ENCODE measurements at places on chromosomes 2 and 18.

GRCh38 chr18:61967252-61967891 is 74.6 kb upstream of the RNF152 start:
- DNase-seq, result no peak

DNA sequence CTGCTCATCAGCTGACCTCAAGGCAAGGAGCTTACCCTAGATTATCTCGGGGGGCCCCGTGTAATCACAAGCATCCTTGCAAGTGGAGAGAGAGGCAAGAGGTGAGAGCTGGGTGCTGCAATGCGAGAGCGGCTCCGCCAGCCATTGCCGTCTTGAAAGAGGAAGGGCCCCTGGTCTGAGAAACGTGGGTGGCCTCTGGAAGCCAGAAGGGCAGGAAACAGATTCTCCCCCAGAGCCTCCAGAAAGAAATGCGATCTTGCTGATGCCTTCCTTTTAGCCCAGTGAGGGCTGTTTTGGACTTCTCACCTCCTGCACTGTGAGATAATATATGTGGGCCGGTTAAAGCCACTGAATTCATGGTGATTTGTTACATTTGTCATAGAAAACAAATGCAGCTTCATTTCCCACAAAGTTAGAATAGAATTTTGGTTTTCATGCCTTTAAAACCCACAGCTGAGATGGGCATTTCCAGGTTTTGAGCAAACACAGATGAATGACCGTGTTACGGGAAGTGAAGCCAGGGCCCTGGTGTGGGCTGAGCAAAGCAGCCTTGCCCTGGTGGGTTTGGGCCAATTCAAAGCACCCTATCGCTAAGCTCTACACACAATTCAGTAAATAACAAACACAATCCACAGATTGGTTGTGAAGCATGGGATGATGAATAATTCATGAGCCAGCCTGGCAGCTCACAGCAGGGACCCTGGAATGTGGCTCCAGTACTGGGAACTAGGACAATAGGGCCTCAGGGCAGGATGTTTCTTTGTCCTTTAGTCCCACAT is 319.9 kb upstream of the HS6ST1 start:
- no peak for DNase-seq

DNA sequence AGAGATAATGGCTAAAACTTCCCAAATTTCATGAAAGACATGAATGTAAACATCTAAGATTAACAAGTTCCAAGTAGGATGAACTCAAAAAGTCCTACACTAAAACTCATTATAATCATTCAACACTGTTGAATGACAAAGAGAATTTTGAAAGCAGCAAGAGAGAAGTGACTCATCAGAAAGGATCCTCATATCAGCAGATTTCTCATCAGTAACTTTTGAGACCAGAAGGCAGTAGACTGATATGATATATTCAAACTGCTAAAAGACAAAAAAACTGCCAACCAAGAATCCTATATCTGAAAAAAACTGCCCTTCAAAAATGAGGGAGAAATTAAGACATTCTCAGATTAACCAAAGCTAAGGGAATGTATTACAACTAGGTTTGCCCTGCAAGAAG is 130.6 kb upstream of the OTX1 start:
- DNase-seq, result no peak

- DNase-seq, result no peak
These were observed 194.3 kb upstream of the ERBB4 start for GRCh38 chr2:212732860-212733259.

DNA sequence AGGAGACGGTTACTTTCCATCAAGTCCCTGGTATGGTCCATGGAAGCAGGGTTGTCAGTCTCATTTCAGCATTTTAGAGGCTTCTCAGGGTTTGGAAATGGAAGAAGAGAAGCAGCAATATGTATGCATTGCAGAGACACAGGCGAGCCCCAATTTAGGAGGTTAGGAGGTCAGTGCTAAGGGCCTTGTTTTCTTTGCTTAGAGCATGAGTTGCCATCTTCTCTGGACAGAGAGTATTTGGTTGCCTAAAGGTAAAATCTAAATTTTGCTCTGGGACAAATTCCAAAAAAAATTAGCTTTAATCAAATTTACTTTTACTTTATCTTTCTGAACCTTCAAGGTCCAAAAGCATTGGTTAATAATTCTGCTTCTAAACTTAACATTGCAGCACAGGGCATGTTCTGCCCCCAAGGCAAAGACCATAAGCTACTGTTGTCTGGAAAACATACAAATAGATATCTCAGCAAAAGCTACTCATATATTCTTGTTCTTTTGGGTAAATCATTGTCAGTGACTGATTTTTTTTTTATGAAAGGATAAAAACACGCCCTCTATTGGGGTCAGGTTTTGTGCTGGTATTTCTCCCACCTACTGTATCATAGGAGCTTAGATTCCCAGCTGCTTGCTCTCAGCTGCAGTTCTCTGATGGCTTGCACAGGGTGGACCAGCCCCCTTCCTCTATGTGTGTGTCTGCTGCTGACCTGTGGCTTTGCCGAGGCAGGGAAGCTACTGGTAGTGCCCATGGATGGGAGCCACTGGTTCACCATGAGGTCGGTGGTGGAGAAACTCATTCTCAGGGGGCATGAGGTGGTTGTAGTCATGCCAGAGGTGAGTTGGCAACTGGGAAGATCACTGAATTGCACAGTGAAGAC is at the start of gene UGT1A9:
UGT1A9 (plus strand) TSS at position 609 of the 872 bp plus-strand sequence; CDS start at position 646, 37 bp downstream.
- DNase-seq, result no peak

DNA sequence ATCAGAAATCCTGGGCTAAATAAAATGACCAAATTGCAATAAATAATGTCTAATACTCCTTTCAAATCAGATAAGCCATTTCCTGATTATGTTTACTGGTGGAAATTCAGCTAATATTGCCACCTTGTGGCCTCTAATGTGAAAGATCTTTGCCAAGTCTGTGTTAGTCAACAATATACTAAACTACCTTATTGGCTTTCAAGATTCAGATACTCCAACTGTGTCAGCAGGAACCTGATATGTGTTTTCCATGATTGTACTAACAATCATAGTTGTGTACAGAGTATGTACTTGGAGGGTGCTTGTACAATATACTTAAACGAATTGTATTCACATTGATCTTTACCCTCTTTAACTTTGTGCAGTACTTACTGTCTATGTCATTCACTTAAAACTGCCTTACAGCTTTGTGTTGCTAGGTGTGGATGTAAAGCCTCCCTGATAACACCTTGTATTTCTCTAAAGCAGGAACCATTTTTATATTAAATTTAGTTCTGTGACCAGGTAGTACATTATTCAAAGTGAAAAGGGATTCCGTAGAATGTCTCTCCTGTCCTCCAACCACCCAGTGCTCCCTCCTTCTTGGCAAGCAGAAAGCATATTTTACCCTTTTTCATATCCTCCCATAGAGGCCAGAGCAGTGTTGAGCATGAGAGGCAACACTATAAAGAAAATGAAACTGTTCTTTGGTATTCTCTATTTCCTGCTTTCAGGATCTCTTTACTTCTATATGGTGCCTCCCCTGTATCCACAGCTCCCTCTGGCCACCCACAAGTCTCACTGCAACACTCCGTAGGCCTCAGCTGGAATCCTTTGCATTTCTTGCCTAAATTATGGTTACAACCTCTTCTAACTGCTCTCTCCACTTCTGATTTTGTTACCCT is 75.2 kb upstream of the C2orf15 start:
- no peak for DNase-seq

DNA sequence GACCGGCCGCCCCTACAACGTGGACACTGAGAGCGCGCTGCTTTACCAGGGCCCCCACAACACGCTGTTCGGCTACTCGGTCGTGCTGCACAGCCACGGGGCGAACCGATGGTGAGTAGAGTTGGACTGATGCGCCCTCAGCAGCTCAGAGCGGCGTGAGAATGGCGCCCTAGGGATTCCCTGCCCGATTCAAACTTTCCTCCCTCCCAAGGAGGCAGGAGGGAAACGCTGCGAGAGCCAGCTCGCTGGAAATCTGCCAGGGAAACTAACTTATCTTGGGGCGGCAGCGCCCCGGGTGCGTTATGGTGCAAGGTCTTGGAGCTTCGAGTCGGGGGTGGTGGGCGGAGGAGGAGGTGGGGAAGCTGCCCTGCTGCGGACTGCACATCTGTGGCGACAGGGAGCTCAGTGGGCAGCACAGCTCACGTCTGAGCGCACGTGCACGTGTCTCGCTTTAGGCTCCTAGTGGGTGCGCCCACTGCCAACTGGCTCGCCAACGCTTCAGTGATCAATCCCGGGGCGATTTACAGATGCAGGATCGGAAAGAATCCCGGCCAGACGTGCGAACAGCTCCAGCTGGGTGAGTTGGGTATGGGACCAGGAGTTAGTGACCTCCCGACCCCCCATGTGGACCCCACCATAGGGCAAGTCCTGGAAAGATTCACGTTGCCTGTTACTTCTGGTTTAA is 697 bp downstream of the ITGA4 start:
- DNase-seq, result no peak

DNA sequence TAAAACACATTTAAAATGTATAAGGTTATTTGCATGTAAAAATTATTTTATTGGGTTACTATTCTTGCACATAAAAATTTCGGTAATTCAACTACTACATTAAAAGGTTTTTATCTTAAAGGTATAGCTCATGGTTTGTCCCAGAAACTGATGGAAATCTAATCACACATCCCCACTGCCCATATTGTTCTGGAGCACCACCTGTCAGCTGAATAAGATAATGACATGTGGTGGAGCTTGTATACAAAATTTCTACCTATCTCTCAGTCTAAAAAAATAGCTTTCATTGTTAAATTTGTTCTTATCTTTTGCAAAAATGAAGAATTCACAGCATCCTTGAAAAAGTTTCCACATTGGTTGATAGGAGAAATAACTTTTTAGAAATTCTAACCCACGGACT is 18.3 kb downstream of the ERBB4 start:
- DNase-seq, result no peak

- no peak for DNase-seq
These were observed 244.8 kb downstream of the BABAM2 start for GRCh38 chr2:28135324-28135723.
